IPS DF 19.7 (cell line): ENCODE measurements at places on chromosomes 2 and 18.

- no peak for DNase-seq
These were observed 28.8 kb downstream of the CCDC93 start for GRCh38 chr2:117985092-117985491.

GRCh38 chr2:235545339-235546150, 51.7 kb downstream of the AGAP1 start:
- DNase-seq, result no peak

DNA sequence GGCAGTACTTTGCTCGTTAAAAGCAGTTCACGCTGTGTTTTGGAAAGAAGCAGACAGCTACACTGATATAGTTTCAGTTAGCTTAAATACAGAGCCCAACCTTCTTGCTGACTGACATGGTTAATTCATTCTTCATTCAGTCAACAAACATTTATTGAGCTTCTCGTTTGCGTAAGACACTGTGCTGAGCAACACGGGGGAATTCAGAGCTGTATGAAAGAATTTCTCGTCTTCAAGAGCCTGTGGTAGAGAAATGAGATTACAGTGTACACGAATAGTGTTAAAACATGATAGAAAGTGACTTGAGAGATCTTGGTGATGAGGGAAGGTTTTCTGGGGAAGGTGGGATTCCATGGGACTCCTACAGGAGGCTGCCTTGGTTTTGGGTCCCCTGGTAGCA, 44.7 kb downstream of the ADAM23 start:
- no peak for DNase-seq

- DNase-seq, result peak; percentile 83
These were observed 6.6 kb upstream of the OXER1 start for GRCh38 chr2:42770288-42771131.

DNA sequence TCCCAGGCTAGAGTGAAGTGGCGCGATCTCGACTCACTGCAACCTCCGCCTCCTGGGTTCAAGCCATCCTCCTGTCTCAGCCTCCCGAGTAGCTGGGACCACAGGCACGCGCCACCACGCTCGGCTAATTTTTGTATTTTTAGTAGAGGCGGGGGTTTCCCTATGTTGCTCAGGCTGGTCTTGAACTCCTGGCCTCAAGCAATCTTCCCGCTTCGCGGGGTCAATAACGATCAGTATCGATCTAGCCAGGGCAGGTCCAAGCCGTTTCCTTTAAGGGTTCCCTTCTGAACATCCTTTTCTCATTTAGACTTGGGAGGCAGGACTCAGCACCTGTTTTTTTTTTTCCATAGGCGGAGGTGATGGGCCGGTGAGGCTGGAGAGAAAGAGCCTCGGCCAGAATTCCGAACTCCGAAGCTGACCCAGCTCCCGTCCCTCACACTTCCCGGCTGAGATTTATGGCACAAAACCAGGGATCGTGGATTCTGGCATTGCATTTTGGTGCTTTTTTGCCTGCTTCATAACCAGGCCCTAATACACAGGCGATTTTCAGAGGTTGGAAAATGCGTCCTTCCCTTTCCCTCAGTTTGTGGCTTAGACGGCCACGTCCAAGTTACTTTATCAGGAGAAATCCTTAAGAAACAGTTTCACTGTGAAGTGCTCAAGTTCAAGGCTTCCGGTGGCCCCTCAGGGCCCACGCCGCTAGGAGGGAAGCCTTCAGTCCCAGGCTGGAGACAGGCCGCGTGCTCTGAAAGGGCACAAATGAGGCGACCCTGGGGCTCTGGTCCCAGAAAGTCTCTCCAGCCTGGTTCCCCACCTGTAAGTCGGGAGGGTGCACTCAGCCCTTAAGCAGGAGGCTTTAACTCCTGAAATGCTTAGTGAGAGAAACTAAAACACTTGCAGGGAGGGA, 998 bp upstream of the SLC66A3 start:
- DNase-seq, result no peak

- DNase-seq, result peak; percentile 75
These were observed 104.8 kb upstream of the TFPI start for GRCh38 chr2:187658952-187659525.

DNA sequence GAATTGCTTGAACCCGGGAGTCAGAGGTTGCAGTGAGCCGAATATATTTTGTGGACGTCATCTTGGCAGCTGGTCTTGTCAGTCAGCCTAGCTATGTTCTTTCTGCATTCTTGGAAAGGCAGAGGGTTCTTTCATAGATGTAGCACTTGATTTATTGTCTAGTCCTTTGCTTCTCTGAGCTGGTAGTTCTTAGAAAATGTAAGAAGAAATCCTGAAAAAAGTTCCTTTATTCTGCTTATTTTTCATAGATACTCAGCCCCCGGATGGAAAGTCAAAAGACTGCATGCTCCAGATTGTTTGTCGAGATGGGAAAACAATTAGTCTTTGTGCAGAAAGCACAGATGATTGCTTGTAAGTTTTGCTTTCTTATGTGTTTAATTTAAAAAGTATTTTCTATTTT, 21.3 kb downstream of the PLEKHB2 start:
- no peak for DNase-seq

GRCh38 chr2:179460181-179460929, 195.7 kb upstream of the SESTD1 start:
- DNase-seq, result no peak

DNA sequence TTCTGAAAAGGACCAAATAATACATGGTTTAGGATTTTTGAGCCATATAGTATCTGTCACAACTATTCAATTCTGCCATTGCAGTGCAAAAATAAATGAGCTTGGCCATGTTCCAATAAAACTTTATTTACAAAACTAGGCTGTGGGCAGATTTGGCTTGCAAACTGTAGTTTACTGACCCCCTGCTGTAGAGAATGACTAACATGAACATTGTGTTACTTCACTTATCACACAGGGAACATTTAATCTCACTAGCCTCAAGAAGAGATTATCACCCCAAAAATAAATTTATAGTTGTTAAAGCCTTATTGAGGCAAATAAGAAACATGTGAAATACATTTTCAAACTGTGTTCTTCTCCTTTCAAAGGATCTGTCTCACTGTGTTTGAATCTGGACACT, 766.2 kb downstream of the MBD2 start:
- no peak for DNase-seq

DNA sequence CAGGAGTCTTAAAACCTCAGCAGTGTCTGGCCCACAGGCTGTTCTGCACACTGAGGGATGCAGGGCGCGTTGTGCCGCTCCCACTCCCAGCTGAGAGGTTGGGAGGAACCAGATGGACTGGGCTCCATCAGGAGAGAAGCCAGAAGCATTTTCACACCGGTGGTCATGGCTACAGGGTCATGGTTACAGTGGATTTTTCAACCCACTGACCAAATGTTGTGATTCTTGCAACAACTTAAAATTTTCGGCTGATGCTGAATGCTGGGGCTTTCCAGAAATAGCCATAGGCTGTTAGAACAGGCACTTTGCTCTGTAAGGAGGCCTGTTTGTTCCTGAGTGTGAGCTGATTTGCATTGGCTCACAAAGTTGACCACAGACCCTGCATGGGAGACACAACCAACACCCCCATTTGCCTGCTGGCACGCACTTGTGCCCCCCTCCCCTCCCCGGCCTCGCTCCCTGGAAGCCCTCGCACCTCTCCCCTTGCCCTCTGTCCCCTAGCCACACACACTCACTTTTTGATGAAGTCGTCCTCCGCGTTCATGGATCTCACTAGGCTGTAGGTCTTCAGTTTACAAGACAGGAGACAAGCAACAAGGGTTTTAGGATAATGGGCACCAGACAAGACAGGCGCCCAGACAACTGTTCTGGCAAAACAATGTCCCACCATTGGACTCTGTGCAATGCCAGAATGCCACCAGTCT, 3.4 kb downstream of the LPIN1 start:
- DNase-seq, result no peak

- no peak for DNase-seq
These were observed 403.7 kb upstream of the SPRED2 start for GRCh38 chr2:65835975-65836549.

- DNase-seq, result no peak
These were observed 5.3 kb downstream of the MLPH start for GRCh38 chr2:237492137-237492890.

DNA sequence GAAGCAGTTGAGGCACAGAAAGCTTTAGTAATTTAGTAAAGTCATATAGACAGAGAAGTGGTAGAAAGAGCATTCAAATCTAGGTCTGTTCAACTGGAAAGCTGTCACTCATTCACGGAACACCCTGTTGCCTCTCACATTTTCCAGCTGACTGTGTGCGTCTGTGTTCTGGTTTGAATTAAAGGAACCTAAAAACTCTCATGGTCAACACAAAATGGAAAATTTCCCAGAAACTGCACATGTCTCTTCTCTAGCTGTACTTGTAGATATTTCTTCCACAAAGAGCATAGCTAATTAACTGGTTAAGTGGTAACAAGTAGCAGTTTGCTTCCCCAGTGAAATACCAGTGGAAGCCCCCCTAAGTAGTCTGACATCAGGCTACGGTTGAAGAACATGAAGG, 390.8 kb downstream of the TGIF1 start:
- DNase-seq, result no peak

DNA sequence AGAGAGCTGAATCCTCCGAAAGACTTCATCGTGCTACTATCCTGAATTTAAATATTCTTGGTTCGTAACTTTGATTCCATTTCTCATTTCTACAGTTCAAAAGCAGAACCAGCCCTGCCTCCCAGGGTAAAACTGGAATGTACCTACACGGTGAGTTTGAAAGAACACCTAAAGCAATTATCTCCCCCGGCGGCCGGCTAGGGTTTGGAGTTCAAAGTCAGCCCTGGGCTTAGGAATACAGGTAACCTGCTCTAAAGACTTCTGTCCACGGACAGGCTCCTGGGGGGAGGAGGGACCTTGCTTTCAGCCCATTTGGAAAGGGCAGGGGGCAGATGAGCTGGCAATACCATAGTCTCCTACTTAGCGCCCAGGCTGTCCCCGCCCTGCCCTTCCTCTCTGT, 32.3 kb downstream of the CYP27C1 start:
- DNase-seq, result no peak

DNA sequence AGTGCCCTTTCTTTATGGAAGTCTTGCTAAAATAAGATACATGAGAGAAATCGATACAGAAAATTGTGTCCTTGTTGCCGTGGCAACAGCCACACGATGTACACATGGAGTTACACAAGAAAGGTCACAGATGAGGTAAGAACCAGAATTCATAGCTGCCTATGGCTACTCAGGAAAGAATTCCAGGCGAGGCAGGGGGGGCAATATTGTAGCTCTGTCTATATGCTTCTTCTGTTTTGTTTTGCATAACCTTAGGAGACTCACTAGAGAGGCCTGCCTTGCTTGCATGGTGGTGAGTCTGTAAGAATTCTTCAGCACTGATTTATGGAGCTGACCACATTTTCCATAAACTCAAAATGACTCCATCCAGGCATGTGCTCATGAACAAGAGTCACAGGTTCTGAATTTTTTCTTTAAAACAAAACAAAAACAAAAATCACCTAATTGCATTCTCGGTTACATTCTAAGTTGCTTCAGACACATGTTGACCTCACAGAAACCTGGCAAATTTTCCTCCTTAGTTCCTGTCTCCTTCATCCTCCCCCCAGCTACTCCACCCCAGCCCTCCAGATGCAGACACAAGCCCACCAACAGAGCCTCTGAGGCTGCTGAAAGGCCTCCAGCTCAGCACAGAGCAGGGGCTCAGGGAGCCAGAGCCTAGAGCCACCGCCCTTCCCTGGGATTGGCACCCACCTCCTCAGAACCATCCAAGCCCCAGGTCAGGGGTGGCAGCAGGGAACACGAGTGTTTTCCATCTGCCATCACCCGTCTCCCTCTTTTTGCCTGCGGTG, 183.5 kb downstream of the ANTXR1 start:
- no peak for DNase-seq

GRCh38 chr18:3494245-3494526, 44.2 kb downstream of the TGIF1 start:
- no peak for DNase-seq

- no peak for DNase-seq
These were observed 240.5 kb downstream of the MREG start for GRCh38 chr2:215772634-215773563.

DNA sequence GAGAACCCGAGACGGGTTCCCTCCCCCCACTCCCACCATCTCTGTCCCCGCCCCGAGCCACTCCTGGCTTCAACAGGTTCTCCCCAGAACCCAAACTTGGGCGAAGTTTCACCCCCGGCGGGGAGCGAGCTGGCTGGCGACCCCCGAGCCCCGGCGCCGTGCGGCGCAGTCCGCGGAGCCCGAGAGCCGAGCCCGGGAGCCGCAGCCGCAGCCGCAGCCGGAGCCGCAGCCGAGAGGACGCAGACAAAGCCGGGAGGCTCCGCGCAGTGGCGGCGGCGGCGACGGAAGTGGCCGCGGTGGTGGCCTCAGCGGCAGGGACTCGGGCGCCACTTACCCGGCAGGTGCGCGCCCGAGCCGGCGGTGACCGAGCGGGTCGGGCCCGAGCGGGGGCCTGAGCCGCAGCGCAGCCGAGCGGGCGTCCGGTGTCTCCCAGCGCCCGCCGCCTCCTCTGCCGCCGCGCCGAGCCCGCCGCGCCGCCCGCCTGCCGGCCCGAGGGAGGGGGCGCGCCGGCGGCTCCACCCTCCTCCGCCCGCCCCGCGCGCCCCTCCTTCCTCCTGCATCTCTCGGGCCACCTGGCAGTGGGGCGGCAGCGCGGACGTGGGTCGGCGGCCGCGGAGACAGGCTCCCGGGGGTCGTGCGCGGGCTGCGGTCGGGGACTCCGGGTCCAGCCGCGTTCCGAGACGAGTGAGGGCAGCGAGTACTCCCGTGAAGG, at the start of gene ECEL1:
ECEL1 (minus strand) TSS at position 450 of the 712 bp plus-strand sequence. CDS start 1,181 bp downstream, outside the sequence.
- DNase-seq, result no peak

DNA sequence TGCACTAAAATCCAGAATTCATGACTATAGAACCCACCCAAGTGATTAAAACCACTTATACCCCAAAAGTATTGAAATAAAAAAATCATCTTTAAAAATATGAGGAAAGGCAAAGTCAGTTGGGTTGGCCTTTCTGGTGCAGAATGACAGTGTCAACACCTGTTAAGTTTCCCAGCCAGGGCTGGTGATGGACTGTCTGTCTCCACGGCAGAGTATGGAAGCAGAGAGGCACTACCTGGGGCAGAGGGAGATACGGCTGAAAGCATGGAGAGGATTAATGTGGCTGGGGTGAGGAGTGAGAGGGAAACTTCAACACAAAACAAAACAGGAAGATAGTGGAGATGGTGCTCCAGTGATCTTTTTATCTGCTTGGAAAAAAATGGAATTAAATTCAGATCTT, 215.8 kb downstream of the FAM210A start:
- DNase-seq, result no peak

- DNase-seq, result no peak
These were observed 1.3 kb upstream of the FIGN start for GRCh38 chr2:163737190-163737439.

DNA sequence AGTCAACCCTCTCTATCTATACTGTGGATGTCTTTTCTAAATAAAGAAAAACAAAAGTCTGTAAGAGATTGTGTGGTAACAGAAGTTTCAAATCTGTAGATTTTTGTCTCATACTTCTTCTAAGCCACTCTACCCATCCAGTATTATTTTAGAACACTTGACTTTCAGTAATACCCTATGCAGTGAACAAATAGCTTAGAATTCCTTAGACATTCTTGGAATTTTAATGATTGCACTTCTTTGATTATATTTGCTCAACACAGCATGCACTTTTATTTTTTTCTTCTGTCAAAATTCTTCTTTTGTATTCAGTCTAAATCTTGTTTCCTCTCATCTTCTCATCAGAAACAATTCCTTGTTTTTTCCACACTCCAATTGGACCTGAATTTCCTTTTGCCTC, 1080.2 kb downstream of the SUCLG1 start:
- no peak for DNase-seq
